DMS153 (cell line): ENCODE measurements at places on chromosomes 5 and 9.

DNA sequence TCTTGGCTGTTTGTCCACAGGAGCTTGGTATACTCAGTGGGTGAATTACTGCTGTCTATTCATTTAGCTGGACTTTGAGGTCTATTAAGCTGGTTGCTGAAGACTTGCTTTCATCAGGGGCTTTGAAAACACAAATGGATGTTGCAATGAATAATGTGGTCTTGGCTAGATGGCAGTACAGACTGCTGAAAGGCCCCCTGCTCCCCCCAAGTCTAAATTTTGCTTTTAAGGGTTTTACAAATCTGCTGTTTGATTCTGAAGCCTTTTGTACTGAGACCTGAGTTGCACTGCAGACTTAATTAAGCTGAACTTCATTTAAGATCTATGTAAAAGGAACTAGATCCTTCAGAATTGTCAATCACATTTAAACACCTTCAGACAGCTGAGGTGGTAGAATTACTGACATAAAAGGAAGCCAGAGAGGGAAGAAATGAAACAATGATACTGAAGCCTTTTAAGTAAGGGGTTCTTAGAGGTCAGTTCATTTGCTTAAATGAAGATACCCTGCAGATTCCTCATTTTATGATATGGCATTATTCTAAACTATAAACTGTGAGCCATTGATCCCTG, 37.3 kb downstream of the KCTD16 start:
- DNase-seq = no peak

DNA sequence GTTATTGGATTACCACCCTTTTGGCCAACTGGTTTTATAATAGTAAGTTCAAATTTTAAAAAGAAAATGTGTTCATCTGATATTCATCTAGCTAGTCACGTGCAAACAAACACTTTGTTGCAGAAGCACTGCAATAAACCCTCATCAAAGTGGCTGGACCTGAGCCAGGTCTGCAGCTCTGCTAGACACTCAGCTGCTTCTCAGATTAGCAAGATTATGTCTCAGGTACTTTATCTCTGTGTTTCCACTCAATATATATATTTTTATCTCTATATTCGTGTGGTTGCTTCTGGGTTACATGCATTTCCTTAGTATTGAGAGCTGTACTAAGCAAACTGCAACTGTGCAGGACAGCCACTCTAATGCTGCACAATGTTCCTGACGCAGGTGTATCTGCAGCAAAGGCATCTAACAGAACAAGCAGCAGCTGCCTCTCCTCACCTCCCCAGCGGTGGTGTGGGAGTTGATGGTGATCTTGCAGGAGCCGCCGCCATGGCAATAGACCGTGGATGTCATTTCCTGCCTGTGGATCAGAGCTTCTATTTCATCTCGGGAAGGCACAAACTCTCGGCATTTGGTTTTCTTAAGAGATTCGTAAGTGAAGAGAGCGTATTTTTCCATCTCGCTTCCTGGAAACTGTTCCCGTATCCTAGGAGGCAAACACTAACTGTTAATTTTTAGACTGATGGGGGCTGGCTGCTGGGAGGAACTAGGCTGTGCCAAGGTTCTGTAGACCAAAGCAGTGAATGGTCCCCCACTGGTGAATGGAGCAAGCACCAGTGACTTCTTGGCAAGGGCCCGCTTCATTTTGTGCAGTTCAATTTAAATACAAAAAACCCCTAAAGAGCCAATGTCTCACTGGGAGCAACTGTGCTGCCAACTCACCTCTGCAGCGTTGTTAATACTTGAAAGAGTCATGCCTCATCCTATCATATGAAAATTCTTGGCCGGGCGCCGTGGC, 56.7 kb upstream of the RETREG1 start:
- no peak for DNase-seq

GRCh38 chr9:98924946-98925820, 18.5 kb upstream of the COL15A1 start:
- DNase-seq = no peak

DNA sequence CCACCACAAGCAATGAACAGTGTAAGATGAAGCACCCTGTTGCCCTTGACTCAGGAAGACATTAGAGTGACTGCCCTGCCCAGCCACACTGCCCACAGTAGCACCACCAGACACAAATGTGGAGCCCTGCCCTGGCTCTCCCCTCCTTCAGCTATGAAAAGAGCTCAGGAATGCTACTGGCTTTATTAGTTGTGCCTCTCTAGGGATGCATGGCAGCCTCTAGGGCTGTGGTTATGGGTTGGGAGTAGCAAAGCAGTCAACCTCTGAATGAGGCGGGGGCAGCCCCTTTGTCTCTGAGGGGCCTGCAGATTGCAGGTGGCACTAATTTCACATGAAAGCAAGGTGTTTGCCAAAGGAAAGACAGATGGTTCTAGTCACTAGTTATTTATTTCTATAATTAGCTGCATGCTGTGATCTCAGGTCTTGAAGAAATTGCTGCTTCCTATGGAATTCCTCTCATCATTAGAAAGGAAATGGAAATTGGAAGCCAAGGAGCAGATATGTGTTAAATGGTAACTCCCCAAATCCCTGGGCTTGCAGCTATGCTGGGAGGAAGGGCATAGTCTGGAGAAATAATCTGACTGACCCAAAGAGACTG, 259.4 kb downstream of the TLR4 start:
- DNase-seq = no peak

- no peak for DNase-seq
Measured at GRCh38 chr5:17024686-17025180, 88.6 kb upstream of the MYO10 start.

DNA sequence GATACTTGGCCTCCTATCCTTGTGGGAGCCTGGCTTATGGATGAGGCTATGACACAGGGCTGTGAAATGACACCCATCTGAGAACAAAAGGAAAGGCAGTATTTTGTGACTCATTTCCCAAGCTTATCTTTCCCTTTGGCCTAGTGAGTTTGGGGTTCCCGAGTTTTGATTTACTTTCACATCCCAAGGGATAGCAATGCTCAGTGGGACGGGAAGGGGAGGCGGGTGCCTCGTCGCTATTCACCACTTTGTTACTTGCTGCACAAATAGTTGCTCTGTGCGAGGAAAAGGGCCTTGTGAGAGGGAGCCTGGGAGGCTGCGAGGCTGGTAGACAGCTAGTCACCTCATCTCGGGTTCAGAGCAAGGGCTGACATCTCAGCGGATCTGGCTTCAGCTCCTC, 59.1 kb upstream of the ENTREP1 start:
- DNase-seq = no peak
